ENCODE measurements at places on chromosomes 7 and 10.

- no peak for DNase-seq
Measured at GRCh38 chr10:79335094-79335469, 12.2 kb upstream of the PPIF start.

GRCh38 chr7:76342222-76342621 lies 16.6 kb downstream of the YWHAG start:
- no peak for DNase-seq

GRCh38 chr10:234708-235406 lies 99.6 kb downstream of the ZMYND11 start:
- no peak for DNase-seq

GRCh38 chr10:92177546-92177945 lies 113.3 kb downstream of the CPEB3 start:
- DNase-seq: no peak

Measured in SW480 (cell line).